T-cell (primary cell): ENCODE measurements at places on chromosomes 12 and 14.

GRCh38 chr12:120563495-120563894 lies 17.7 kb downstream of the POP5 start:
- no peak for DNase-seq

GRCh38 chr14:64292197-64292596 lies 2.0 kb downstream of the ESR2 start:
- DNase-seq = no peak

DNA sequence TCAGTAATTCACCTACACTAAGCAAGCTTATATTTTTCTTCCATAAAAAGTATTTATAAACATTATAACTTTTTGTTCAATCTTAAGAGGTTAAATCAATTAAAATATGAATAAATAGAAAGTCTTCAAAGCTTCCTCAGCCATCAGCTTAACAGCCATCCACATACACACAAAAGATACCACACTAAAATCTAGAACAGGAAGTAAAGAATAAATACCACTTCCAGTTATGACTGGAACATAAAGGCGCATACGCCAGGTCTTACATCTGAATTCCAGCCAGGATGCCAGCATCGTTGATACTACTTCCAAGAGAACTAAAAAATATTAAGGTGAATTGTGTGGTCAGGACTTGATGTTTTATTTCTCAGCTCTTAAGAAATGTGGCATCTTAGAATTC lies 17.0 kb downstream of the SIX1 start:
- DNase-seq = no peak

DNA sequence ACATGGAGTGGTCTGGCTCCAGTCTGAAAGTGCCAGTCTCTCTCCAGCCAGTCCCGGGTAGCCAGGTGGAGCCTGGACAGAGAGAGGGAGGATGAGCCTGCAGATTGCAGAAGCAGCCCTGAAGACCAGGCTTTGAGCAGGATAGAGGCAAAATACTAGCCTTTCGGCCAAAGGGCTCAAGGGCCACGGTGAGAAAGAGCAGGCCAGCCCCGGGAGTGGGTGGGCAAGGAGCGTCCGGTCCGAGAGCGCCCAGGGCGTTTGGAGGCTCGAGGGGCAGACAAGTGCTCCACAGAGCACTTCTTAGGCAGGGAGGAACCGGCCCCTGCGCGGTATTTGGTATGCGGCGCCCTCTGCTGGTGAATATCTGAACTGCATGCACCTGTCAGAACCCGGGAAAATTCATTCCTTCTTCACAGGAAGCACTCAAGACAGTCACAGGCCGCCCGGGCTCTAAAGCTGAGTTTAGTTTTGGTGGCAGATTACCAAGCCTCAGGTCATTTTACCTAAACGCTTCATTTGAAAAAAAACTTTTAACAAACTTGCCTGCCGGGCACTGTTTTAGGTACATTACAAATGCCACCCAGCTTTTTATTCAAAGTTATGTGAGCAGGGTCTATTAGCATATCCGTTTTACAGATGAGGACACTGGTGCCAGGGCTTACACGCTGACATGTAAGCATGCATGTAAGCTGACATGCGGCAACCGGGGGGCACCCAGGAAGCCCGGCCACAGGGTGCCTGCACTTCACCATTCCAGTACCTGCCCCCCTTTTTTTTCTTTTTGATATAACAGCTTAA lies 21.0 kb upstream of the PSMC1 start:
- DNase-seq = peak; percentile 22

DNA sequence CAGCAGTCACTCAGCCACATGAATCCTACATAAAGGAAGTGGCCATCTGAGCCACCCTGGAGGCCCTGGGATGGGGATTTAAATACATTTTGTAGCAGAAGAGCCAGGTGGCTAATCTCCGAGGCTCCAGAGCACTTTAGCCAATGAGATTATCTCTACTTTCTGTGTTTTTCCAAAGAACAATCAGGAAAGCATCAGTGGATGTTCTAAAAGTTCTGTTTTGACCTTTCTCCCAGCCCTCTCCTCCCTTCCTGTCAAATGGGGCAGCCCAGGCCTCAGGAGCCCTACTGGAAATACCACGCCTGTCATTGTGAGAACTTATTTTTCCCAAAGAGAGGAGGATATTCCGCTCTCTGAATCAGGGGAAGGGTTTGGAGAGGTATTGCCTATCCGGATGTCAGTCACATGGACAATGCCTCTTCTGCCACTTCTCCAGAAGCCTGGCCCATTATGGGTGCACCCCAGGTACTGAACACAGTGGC lies 336.8 kb upstream of the FKBP4 start:
- no peak for DNase-seq

- DNase-seq = no peak
These were observed 2.6 kb upstream of the SLC11A2 start for GRCh38 chr12:51028813-51029150.

DNA sequence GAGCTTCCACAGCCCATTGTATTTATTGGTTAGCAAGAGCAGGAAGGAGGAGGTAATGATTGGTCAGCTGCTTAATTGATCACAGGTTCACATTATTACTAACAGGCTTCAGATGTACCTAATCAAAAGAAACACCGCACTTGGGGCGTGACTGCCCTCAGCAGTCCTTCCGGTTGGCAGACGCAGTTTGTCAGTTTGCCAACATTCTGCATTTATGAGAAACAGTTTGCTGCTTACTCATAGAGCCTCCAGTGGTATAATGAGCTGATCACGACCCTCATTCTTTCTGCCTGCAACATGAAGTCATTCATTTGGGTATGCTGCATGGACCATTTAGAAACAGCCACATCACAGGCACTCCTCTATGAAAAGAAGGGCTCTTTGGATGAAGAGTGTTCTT lies 42.5 kb upstream of the PPM1H start:
- no peak for DNase-seq

GRCh38 chr12:18926188-18926587 lies 188.3 kb downstream of the CAPZA3 start:
- no peak for DNase-seq

DNA sequence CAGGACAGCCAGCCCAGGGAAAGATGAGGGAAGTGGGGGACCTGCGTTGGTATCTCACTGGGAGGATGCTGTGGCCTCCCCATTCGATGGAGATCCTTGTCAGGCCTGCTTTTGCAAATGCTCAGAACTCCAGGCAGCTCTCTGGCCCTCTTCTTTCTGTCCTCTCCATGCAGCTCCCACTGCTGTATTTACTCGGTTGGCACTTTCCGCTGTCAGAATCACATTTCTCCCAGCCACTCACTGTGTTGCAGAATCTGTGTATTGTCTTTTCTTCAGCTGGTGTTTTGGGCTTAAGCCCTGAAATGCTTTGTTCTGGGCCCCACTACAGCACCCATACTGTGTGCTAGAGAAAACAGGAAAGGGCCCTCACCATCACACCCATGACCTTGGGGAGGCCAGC lies 401.1 kb downstream of the RGS6 start:
- no peak for DNase-seq

- no peak for DNase-seq
These were observed 170.0 kb upstream of the DAAM1 start for GRCh38 chr14:59018460-59018859.

- DNase-seq = peak; percentile 79
These were observed 525 bp upstream of the GPR68 start for GRCh38 chr14:91245029-91245428.

DNA sequence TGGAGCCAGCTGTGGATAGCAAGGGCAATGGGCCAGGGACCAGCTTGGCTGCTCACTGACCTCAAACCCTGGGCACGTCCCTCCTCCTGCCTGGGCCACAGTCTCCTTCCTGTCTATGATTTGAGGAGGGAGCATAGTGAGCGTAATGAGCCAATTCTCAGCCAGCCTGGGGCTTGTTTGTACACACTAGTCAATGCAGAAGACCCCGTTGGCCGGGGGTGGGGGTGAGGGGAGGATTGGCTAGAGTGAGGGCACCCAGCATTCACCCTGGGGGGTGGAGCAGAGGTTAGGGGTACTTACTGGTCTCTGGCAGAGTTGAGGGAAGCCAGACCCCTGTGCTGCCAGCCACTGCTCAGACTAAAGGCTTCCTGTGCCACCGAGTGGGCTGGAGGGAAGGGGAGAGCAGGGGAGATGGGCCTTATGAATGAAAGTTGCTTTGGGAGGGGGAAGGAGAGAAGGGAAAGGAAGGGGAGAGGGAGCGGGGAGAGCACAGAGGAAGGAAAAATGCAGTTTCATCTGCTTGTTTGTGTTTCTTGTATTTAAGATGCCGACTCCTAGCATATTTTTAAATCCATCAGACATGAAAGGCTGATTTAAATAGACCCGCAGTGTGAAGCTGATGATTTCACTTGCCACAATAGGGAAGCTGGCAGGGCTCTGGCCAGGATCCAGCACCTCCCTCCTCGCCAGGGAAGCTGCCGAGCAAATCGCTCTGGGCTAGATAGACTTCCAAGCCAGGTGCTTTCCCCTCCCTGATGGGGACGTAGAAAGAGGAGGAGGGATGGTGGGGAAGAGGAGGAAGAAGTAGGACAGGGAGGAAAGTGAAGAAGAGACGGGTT lies 114.0 kb downstream of the PRMT8 start:
- no peak for DNase-seq

- DNase-seq = no peak
These were observed 1.1 kb downstream of the ATN1 start for GRCh38 chr12:6928703-6929407.

GRCh38 chr12:121318121-121318520 lies 21.6 kb upstream of the CAMKK2 start:
- no peak for DNase-seq

GRCh38 chr12:14960548-14961465 lies 594 bp downstream of the ARHGDIB start:
- DNase-seq = peak; percentile 52

- no peak for DNase-seq
These were observed 320 bp upstream of the PRPF39 start for GRCh38 chr14:45083617-45083975.

- no peak for DNase-seq
These were observed 122.2 kb upstream of the RTL1 start for GRCh38 chr14:101025696-101026095.

DNA sequence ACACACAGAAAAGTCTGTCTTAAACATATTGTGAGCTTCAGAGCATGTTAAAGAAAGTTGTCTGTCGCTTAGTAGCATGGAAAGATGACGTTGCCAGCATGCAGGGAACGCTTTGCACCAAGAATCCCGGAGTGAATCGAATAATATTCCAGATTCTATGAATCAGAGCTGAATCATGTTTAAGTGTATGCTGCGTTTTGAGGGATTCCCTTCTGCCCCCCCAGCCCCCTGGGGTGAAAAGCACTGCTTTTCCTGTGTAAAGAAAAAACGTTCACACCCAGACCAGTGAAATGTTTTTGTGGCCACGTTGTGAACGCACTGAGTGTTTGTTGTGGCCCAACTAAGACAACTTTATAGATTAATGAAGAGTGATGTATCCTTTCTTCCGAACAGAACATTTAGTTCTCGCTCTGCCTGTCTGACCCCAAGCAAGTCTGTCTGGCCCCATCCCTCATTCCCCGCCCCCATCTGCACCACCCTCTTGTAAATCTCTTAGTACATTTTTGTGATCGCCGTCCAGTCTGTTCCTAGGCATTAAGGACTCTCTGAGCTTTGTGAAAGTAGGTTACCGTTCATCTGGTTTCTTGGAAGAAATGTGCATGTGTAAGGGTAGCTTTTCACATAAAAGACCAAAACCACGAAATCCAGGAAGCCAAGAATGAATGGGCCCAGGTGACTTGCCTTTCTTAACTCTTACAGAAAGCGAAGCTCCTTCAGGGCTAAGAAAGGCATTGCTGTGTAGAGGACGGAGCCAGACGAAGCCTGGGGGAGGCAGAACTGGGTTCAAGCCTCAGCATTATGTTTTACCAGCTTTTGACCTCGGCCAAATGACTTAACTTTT lies 103.0 kb downstream of the SAMD4A start:
- DNase-seq = peak; percentile 33

- DNase-seq = no peak
These were observed 253.9 kb upstream of the SFSWAP start for GRCh38 chr12:131457028-131457310.

- no peak for DNase-seq
These were observed 43.4 kb downstream of the PSMA6 start for GRCh38 chr14:35335388-35336092.

GRCh38 chr14:23766737-23767401 lies 130.7 kb downstream of the DHRS2 start:
- no peak for DNase-seq

DNA sequence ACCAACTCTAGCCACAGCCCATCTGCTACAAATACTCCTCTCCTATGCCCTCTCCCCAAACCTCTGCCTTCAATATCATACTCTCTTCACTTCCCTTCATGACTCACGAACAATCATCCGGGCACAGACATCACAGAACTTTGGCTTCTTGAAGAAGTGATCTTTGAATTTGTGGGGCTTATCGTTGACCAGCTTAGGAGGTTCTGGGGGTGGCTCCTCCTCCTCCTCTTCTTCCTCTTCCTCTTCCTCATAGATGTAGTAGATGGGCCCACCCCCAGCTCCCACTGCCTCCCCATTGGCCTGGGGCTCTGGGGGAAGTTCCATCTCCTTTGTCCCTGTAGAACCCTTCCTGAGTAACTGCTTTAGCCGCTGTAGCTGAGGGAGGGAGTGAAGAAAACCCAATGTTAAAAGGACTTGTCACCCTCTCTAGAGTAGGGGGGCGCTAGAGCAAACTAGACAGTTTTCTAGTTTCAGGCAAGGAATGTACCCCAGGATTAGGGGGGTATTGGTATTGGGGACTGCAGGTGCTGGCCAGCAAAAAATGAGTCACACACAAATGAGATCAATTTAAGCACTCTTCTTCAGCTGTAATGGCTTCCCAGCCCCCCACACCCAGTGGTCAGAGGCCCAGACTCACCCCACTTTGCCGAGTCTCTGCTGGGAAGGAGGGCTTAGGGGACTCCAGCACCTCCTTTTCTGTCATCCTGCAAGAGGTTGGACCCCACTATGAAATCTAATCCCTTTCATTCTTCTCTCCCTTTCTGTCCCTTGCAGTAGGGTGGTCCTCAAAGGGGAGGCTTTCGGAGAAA lies 1.8 kb downstream of the STAC3 start:
- DNase-seq = no peak

GRCh38 chr12:124386661-124387527 lies 92.0 kb downstream of the RFLNA start:
- DNase-seq = no peak

DNA sequence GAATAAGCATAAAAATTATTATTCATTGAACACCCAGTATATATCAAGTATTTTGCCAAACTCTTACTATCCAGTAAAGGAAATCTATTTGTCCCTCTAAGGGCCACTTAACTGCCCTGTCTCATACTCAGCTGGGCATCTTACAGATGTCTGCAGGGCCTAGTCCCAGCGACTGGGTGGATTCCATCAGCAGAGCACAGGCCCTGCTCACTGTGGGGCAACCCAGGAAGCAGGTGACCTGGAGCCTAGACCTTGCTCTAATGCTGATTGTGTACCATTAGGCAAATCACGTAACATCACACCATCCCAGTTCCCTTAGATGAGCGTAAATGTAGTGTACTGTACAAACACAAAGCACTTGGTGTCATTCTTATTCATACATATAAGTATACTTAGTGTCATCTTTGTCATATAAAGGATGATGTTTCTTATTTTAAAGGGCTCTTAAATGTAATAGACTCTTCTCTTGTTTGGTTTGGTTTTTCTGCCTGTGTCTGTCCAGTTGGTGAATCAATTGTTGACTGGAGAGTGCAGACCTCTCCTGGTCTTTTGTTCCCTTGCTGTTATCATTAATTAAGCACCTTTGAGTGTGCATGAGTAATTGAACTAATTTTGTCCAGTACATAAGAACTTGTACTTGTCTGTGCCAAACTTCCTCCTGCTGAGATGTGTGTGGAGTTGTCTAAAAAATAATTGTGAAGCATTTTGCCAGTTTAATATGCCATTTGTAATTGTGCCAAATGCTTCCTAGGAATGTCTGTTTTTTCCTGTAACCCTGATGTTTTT lies 49.3 kb downstream of the RAB35 start:
- DNase-seq = no peak

- peak; percentile 32 for DNase-seq
These were observed 201.9 kb downstream of the DAD1 start for GRCh38 chr14:22386924-22387775.

- DNase-seq = no peak
These were observed 501.0 kb downstream of the RERGL start for GRCh38 chr12:17588968-17589367.
